ENCODE measurements at places on chromosomes 4 and X. TPM values are rescaled to one million over a fixed set of nuclear protein-coding genes. Genes with fewer than 3 reads are reported as not detected.

GRCh38 chr4:168731006-168731636 is 234.3 kb downstream of the PALLD start:
- peak; percentile 9 for DNase-seq

GRCh38 chrX:111507933-111508332 is 3.5 kb upstream of the SERTM2 start:
- no peak for DNase-seq

The PGAM4 gene
- total RNA-seq, result not detected

DNA sequence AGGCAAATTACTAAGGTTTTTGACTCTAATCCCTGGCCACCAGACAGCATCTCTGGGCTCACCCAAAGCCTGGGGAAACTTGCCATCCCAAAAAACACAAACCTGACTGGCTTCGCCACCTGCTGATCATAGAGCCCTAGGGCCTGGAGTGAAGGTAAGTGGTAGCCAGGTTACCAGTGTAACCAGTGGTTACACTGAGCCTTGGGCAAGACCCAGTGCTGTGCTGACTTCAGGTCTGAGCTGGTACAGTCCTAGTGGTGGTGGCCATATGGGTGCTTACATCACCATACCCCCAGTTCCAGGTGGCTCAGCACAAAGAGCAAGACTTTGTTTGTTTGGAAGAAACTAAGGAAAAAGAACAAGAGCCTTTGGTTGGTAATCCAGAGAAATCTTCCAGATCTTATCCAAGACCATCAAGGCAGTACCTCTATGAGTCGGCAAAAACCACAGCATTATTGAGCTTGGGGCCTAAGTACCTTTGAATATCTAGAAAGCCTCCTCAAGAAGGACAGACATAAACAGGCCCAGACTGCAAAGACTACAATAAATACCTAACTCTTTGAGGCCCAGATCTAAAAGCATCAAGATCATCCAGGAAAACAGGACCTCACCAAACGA is 13.7 kb downstream of the MED14 start:
- no peak for DNase-seq

GRCh38 chr4:38871593-38871992 is 4.0 kb downstream of the FAM114A1 start:
- DNase-seq, result no peak

GRCh38 chr4:155984106-155984797 is 30.6 kb upstream of the CTSO start:
- DNase-seq, result no peak

GRCh38 chr4:144647095-144647561 is 1.2 kb downstream of the HHIP start:
- no peak for DNase-seq

DNA sequence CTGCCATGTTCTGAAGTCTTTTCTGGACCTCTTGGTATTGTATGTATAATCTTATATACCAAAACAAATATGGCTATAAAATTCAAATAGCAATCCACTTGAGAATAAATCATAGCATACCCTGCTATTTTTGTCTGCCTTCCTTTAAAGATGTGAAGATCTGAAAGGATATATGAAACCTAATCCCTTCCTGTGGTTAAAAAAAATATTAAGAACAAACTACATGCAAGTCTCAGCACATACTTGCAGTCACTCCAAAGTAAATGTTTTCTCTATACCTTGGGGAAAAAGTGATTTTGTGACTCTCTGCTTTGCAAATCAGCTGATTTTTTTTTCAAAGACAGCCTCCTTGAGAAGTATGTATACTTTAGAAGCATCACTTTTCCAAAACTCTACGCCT is 322.9 kb downstream of the ANKRD50 start:
- no peak for DNase-seq

The CXCL3 gene
- 1.5 TPM for total RNA-seq
